ENCODE measurements at places on chromosomes 16 and 17. TPM values are rescaled to one million over a fixed set of nuclear protein-coding genes. Genes with fewer than 3 reads are reported as not detected.

DNA sequence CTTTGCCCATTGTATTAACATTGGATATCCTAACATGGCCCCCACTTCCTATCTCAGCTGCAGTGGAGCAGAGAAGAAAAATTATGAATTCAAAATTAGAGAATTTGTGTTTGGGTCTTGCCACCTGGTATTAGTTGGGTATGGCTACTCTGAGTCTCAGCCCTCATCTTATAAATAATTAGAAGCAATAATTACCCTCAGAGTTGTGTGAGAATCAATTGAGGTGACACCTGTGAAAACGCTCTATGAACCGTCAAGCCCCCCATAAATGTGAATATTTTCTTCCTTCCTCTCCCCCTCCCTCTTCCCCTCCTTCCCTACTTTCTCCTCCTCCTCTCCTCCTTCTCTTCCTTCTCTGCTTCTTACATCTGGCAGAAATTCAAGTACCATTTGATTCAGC lies 8.9 kb upstream of the TOB1 start:
- DNase-seq = no peak

DNA sequence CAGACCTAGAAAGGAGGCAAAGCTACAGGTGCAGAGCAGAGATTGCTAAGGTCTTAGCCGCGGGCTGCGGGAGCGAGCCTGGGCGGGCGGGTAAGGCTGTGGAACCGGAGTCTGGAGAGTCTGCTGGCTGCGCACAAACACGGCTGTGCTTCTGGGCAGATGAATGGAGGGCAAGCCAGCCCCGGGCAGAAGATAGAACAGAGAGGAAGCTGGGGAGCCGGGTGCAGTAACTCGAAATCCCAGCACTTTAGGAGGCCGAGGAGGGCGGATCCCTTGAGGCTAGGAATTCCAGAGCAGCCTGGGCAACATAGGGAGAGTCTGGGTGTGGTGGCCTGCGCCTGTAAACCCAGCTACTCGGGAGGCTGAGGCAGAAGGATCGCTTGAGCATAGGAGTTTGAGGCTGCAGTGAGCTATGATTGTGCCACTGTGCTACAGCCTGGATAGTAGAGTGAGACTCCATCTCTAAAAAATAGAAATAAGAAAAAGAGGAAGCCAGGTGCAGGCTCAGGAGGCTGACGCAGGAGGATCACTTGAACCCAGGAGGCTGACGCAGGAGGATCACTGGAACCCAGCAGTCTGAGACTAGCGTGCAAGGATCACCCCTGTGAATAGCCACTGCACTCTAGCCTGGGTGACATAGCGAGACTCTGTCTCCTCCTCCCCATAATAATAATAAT lies 56.3 kb downstream of the PITPNC1 start:
- DNase-seq = no peak

TERB1 gene
- total RNA-seq = not detected

DNA sequence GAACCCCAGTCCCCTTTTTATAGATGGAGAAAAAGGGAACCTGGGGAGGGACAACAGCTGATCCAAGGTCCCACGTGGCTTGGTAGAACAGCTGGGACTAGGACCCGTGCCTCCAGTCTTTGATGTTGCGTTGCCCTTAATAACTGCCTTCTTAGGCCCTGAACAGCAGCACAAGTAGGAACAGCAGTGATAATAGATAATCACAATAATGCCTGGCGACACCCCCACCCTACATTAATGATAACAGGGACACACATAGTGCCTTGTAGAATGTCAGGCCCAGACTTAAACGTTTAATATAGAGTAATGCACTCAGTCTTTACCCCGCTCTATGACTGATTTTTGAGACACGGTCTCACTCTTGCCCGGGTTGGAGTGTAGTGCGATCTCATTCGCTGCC lies 96.4 kb downstream of the ABCC6 start:
- no peak for DNase-seq

RRAD gene
- 0.80 TPM for total RNA-seq

DPEP3 gene
- total RNA-seq = 2.0 TPM

SPOP gene
- total RNA-seq = 79.2 TPM

RAD51C gene
- 33.2 TPM for total RNA-seq

FMNL1 gene
- 663 TPM for total RNA-seq

DNA sequence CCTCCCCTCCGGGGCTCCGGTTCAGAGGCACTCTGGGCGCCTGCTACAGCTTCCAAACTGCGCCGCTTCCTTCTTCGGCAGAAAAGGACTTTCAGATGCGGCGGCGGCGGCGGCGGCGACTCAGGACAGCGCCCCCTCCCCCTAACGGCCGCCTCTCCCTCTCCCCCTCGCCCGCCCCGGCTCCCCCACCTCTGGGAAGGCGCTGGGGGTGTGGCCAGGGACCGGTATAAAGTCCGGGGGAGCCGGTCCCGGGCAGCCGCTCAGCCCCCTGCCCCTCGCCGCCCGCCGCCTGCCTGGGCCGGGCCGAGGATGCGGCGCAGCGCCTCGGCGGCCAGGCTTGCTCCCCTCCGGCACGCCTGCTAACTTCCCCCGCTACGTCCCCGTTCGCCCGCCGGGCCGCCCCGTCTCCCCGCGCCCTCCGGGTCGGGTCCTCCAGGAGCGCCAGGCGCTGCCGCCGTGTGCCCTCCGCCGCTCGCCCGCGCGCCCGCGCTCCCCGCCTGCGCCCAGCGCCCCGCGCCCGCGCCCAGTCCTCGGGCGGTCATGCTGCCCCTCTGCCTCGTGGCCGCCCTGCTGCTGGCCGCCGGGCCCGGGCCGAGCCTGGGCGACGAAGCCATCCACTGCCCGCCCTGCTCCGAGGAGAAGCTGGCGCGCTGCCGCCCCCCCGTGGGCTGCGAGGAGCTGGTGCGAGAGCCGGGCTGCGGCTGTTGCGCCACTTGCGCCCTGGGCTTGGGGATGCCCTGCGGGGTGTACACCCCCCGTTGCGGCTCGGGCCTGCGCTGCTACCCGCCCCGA lies at the start of gene IGFBP4:
IGFBP4 (plus strand) TSS at position 255 of the 792 bp plus-strand sequence; CDS start at position 541, 286 bp downstream.
- peak; percentile 83 for DNase-seq

KRTAP16-1 gene
- total RNA-seq = not detected

GRCh38 chr16:17921357-17921978 lies 415.1 kb downstream of the NPIPA8 start:
- peak; percentile 58 for DNase-seq

Measured in B cell (primary cell).